ENCODE measurements at places on chromosomes 4 and X.

DNA sequence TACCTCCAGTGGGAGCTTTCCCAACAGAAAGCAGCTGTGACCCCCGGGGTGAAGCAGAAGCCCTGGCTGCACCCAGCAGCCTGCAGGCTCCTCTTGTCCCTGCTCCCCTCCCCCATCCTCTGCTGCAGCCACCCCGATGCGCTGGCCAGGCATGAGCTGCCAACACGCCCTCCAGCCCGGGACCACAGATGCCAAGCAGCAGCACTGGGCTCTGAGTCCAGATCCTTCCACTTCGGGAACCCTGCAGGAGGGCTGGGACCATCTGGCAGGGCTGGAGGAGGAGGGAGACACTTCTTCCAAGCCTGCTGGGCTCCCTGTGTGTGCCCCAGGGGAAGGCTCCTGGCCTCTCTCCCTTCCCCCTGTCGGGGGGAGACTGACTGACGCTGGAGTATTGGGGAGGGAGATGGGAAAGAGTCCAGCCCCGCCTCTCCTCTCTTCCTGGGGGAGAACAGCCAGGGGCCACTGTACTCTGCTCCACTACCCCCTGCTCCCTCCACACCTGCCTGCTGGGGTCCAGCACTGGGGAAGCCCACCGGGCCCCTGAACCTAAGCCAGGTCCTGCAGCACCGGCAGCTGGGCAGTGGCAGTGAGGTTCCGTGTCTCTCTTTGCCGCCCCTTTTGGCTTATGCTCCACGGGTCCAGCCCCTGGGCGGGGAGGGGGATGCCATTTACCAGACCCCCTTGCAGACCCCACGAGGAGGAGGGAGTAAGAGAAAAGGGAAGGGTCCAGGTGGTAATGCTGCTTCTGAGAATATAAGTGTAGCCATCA lies 55.7 kb downstream of the PPP2R2C start:
- DNase-seq = no peak

GRCh38 chrX:97756879-97757278 lies 873.2 kb downstream of the RPA4 start:
- no peak for DNase-seq

GRCh38 chrX:132171881-132172280 lies 44.1 kb upstream of the FRMD7 start:
- DNase-seq = no peak

DNA sequence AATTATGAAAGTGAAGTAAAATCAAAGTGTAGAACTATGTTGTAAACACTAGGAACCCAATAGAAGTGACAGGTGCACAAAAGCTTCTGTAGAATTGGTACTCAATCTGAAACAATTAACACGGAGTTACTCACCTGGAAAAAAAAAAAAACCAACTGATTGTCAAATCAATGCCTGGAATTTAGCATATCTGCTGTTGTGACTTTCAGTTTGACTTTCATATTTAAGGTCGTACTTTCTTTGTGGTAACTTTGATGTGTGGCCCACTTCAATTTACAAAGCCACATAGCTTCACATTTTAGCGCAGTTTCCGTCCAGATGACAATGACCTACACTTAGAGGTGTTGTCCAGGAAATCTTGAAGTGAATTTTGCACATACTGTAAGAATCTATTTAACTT lies 1124.9 kb downstream of the STIM2 start:
- DNase-seq = no peak

All from stimulated activated CD8-positive, alpha-beta memory T cell treated with anti-CD3 and anti-CD28 coated beads, Interleukin-4, amount 100 ng/mL, for 1 hour (primary cell).